ENCODE measurements at places on chromosomes 11 and 22. TPM values are rescaled to one million over a fixed set of nuclear protein-coding genes. Genes with fewer than 3 reads are reported as not detected.

GRCh38 chr22:39985383-39986035 lies 9.2 kb upstream of the FAM83F start:
- H3K27ac ChIP-seq: no peak overlapping the region
- no peaks in the 10 kb centered on the region for H3K36me3 ChIP-seq
- H3K4me1 ChIP-seq: peaks cover 22% of the 10 kb centered on the region

- no peak for DNase-seq
- no peak overlapping the region for H3K4me3 ChIP-seq
- peak overlapping the region; percentile 33 for H3K27ac ChIP-seq
- peaks cover 11% of the 10 kb centered on the region for H3K36me3 ChIP-seq
- H3K4me1 ChIP-seq: peaks cover 22% of the 10 kb centered on the region
- no peaks in the 10 kb centered on the region for H3K27me3 ChIP-seq
Measured at GRCh38 chr22:41935509-41935908, 8.9 kb upstream of the TNFRSF13C start.

The OR51Q1 gene
- not detected for total RNA-seq

- no peak overlapping the region for H3K27ac ChIP-seq
- H3K4me1 ChIP-seq: no peaks in the 10 kb centered on the region
- no peak overlapping the region for H3K4me3 ChIP-seq
Measured at GRCh38 chr11:40722179-40722795, 737.2 kb downstream of the LRRC4C start.

- H3K4me3 ChIP-seq: no peak overlapping the region
- no peak for DNase-seq
- H3K4me1 ChIP-seq: no peaks in the 10 kb centered on the region
Measured at GRCh38 chr22:42768385-42769035, 47.8 kb upstream of the A4GALT start.

GRCh38 chr11:90779098-90779497 lies 556.2 kb upstream of the CHORDC1 start:
- H3K4me1 ChIP-seq: no peaks in the 10 kb centered on the region
- no peaks in the 10 kb centered on the region for H3K36me3 ChIP-seq
- no peak for DNase-seq
- no peak overlapping the region for H3K27ac ChIP-seq

DNA sequence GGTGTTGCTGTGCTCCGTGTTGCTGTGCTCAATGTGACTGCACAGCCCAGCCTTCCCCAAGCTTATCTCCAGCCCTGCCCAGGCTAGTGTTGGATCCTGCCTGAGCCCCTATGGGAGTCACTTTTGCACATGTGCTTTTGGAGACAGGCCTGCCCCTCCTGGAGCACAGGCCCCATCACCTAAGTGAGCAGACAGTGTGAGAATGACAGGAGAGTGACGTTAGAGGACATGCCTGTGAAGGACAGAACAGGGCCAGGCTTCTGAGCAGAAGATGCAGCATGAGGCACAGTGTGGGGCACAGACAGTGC lies 36.6 kb upstream of the SUSD2 start:
- DNase-seq: no peak
- H3K27ac ChIP-seq: no peak overlapping the region
- no peak overlapping the region for H3K4me3 ChIP-seq
- no peaks in the 10 kb centered on the region for H3K27me3 ChIP-seq
- peaks cover 2% of the 10 kb centered on the region for H3K36me3 ChIP-seq

GRCh38 chr11:76361776-76362175 lies 19.2 kb downstream of the THAP12 start:
- H3K4me3 ChIP-seq: no peak overlapping the region
- no peaks in the 10 kb centered on the region for H3K36me3 ChIP-seq
- H3K4me1 ChIP-seq: peaks cover 35% of the 10 kb centered on the region
- H3K27ac ChIP-seq: no peak overlapping the region
- no peak for DNase-seq

DNA sequence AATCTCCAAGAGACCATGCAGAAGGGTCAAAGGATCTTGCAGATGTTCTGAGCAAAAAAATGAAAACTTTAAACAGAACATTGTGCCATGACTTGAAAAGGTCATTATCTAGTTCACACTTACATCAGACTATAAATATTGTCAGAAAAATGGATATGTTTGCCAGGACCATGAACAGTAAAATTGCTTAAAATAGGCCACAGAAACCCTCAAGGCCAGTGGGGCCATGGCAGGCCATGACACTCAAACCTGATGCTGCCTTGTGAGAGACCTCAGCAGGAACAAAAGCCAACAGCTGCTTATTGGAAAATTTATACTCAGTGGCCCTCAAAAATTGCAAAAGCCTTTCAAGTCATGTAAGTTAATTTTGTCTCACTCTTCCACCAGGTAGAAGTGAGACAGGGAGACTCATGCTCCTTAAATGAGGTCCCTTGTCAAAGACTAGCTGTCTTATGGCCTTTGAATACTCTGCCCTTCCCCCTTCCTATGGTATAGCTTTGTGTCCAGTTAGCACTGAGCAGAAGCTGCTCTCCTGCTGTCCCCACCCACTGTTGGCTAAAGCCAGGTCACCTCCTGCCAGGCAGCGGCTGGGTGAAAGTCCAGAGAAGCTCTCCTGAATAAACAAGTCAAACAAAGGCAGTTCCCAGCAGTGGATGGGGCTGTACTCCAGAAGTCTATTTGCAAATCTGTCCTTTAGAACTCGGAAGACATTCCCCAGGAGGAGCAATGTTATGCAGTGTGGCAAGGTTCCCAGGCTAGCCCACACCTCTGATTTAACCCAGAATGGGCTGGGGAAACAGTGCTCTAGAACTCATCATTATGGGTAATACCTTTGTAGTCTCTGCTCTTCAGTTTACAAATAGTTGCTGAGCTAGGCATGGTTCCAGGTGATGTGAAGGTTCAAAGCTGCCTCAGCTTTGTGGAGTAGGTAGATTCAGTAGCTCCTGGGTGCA lies 21.4 kb downstream of the ADM start:
- DNase-seq: no peak
- peaks cover 25% of the 10 kb centered on the region for H3K27me3 ChIP-seq
- H3K4me1 ChIP-seq: peaks cover 15% of the 10 kb centered on the region
- no peak overlapping the region for H3K4me3 ChIP-seq
